ENCODE measurements at places on chromosomes 1 and 21.

- peak; percentile 56 for DNase-seq
These were observed 82.5 kb downstream of the HHIPL2 start for GRCh38 chr1:222465211-222466041.

- DNase-seq: no peak
These were observed 28.2 kb downstream of the BATF3 start for GRCh38 chr1:212671342-212672031.

DNA sequence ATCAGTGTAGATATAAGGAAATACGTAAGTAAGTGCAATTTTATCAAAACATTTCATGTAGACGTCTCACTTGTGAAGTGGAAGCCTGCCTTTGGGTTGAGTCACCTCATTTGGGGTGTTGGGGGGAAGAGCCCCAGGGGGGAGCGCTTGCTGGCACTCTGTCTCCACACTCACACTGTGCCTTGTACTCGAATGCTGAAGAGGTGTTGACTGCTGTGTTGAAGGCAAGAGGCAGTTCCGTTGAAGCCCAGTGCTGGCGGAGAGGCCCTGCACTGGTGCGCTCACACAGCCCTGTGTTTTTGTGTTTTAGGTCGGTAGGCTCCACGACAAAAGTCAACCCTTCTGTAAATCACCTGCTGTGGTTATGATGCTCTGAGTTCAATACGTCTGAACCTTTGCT, 131.9 kb upstream of the COL6A1 start:
- DNase-seq: no peak

DNA sequence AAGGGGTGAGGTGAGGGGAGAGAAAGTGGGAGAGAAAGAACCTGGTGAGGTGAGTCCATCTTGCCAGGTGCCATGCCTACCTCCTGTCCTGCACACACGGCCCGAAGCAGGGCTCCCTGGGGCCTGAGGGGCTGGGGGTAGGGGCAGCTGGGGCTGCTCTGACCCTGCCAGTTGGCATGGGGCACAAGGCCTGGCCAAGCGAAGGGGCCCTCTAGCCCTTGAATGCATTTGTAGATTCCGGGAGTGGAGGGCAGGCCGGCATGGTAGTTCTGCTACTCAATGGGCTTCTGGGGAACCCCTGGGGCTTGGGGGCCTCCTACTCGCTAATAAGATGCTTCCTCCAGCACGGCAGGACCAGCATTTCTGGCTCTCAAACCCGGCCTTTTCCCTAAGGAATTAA, 3.6 kb upstream of the PRDM16 start:
- no peak for DNase-seq

- no peak for DNase-seq
These were observed 44.5 kb downstream of the DMRTA2 start for GRCh38 chr1:50378770-50379169.

DNA sequence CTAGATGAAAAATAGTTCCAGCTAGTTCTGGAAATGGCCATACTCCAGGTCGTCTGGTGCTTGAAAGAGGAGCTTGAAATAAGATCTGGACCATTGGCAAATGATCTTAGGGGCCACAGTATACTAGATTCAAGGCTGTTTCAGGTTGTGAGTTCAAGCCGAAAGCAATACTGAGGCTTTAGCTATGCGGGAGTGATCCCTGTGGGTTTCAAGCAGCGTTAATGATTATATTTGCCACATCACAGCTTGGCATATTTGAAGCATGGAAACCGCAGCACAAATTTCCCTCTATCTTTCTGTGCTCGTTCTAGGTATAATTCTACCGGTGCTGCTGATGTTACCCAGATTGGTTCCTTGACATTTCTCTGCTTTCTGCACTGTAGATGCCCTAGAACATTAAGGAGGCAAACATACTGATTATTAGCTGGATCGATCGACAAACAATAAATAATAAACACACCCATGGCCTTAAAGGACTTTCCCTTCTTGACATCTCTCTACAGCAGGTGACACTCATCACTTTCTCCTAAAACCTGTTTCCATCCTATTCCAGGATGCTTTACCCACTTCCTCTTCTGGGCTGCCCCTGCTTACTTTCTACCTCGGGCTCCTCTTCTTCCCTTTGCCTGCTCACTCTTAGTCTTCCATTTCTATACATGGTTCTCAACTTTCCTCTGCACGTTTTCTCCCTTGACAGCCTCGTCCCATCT, 40.6 kb upstream of the LYST start:
- no peak for DNase-seq

GRCh38 chr21:28604946-28605537, 387.6 kb downstream of the LTN1 start:
- DNase-seq: no peak

DNA sequence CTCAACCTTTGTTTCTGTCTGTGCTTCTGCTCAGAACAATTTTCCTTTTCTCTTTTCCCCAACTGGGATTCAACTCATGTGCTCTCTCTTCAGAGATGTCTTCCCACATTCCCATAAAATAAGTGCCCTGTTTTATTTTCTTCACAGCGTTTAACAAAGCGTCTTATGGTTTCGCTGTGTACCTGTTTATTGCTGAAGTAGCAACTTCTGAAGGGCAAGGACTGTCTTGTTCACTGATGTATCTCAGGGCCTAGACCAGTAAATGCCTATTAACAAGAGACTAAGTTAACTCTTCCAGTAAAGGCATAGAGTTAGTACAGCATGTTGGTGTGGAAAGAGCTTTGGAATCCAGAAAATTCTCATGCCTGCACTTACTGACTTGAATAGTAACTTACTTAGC, 42.9 kb upstream of the MPZL1 start:
- no peak for DNase-seq

DNA sequence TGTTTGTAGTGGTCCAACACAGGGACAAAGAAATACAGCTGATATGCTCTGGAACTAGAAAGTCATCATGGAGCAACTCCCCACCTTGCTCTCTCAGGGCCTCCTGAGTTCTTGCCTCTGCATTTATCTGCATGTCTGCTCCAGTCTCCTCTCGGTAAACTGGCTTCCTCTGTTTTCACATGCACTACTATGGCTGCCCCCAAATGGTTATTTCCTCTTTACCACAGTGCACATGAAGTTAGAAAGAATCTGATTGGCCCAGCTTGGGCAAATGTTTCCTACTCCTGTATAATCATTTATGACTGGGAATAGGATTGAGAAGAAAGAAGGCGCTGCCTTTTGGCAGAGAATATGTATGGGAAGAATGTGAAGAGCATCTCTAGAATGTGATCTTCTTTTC, 16.5 kb upstream of the PSMB2 start:
- no peak for DNase-seq
